ENCODE measurements at places on chromosomes 7 and 10. TPM values are rescaled to one million over a fixed set of nuclear protein-coding genes. Genes with fewer than 3 reads are reported as not detected.

IKZF1 gene
- polyA plus RNA-seq: 1.3 TPM

DCLRE1A gene
- 17.9 TPM for polyA plus RNA-seq

DNA sequence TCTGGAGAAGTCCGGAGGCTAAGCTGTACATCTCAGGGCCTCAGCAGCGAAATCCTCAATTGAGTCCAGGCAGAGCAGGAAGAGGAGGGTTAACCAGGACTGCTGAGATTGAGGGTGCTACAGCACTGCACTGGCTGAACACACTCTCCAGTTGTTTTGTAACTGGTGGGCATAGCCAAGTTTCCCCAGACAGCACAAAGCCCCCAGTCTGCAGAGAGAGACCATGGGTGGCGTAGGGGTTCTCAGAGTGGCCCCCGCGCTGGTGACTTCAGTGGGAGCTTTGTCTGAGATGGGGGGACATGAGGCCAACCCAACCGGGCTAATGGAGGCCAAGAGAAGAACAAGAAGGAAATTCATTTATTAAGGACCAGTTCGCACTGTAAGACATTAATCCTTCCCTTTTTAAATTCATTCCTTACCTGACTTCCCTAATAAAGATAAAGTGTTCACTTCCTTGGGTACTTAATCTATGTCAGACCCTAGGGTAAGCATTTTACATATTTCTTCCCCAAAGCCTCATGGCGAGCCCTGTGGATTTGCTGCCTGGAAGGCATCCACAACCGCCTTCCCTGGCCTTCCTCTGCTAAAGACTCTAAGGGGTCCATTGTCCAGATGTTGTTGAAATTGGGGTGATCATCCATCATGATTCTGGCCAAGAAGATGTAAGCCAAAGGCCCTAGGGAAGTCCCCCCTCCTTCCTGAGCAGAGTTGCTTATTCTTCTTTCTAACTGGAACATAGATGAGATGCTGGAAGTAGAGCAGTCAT, 121.4 kb upstream of the CHST15 start:
- DNase-seq: no peak

URGCP gene
- polyA plus RNA-seq: 39.2 TPM

- peak; percentile 66 for DNase-seq
These were observed 276.9 kb upstream of the NEBL start for GRCh38 chr10:21173802-21174714.

PPP1R3C gene
- 37.3 TPM for polyA plus RNA-seq

GRCh38 chr7:15839416-15840100, 153.1 kb upstream of the MEOX2 start:
- DNase-seq: peak; percentile 47

DNA sequence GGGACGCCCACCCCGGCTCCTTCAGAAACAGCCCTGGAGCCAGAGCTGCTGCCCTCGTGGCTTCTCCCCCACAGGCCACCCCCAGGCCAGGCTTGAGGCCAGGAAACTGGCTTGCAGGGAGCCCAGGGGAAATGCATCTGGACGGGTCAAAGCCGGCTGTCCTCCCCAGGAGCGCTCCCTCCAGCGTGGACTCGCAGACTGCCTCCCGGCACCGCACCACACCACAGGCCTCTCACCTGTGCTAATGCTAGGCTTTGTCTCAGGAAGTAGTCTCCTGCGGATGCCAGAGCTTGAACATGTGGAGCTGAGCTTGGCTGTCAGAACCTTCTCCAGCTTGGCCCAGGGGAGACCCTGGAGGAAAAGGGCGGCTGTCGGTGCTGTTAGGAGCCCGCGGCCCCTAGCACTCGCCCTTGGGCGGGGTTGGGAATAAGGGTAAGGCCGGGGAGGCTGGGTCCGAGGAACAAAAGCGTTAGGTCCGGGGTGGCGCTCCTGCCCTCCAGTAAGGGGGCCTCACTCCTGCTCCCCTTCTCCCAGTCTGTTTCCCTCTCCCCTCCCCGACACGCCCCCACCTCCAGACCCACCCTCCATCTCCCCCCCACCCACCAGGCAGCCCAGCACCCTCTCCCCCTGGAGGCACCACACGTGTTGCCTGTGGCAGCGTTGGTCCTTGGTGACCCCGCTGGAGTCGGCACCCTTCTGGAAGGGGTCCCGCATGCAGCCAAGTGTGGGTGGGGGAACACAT, 21.6 kb upstream of the DRGX start:
- DNase-seq: no peak

LSM8 gene
- 73.7 TPM for polyA plus RNA-seq

CYP26A1 gene
- not detected for polyA plus RNA-seq

MPP7 gene
- polyA plus RNA-seq: 8.8 TPM

DNA sequence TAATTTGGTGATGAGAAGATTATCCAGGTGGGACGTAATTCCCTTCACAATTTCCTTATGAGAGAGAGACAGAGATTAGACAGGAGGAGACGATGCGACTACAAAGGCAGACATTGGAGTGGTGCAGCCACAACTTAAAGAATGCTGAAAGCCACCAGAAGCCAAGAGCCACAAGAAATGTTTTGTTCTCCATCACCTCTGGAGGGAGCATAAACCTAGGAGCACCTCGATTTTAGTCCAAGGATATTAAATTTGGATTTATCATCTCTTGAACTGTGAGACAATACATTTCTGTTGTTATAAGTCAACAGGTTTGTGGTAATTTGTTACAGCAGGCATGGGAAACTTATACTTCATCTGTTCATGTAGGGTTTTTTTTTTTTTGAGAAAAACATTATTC, 418.9 kb downstream of the DGKB start:
- DNase-seq: no peak

GRCh38 chr7:116390363-116390762, 109.2 kb upstream of the CAV2 start:
- no peak for DNase-seq

- DNase-seq: no peak
These were observed 27.5 kb downstream of the VWA2 start for GRCh38 chr10:114266521-114266920.

- DNase-seq: no peak
These were observed 127.1 kb upstream of the VIPR2 start for GRCh38 chr7:159271781-159272180.

- peak; percentile 57 for DNase-seq
These were observed 90.9 kb upstream of the SMNDC1 start for GRCh38 chr10:110395350-110396283.

DNA sequence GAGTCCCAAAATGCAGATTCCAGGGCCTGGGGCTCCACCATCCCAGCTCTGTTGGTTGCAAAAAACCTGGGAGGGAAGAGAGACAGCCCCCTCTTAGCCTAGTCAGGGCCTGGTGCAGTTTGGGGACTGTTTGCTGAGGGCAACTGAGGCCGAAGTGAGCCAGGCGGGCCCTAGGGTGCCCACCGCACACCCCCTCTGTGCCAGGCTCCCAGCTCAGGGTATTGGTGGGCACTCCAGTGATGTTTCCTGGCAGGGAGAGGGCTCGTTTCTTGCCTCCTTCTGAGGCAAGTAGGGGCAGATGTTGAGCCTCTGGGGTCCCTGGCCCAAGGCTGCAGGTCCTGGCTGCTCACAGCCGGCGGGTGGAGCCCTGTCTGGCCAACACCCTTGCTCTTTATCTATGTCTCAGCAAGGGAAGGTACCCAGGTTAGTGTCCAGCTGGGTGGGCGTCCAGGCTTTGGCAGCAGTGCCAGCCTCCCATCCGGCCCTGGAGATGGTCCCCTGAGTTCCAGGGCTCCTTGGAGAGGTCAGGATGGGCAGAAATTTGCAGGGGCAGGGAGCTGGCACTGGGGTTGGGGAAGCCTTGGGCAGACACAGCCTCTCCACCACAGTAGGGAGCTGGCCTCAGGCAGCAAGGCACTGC, 37.8 kb downstream of the KCTD7 start:
- no peak for DNase-seq

- DNase-seq: peak; percentile 12
These were observed 1226.7 kb upstream of the LRRN3 start for GRCh38 chr7:109864230-109864629.

PLPP4 gene
- polyA plus RNA-seq: 4.6 TPM

DNA sequence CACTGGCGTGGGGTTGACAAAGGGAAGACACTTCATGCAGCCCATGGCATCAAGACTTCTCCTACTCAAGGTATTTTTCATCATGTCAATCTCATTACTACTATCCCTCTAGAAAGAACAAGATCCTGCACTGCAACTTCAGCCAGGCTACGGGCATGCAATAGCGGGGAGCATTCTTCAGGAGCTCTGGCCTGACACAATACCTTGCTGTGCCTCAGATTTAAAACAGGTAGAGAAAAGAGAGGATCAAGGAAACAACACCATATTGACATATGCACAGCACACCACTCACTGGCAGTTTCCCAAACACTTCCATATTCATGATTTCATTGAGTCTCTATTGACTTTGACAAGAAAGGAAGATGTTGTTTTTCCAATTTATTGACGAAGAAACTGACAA, 51.5 kb downstream of the DOCK4 start:
- DNase-seq: no peak

DNA sequence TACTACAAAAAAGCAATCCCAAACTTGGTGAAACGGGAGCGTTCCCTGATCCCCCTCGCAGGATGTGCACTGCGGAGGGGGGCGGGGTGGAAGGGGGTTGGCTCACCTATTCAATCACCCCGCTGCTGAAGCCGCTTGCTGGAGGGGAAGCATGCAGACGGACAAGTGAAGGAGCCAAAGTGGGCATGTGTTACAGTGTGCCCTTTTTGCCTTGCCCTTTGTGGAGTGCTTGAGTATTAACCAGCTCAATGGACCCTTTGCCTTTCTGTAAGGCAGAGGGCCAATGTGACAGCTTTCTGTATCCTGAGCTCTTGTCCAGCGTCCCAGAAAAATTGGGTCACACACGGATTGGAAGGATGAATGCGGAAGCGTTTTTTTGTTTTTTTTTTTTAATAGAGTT, 348.9 kb upstream of the NPSR1 start:
- DNase-seq: no peak

GRCh38 chr7:68980011-68980410, 618.3 kb upstream of the AUTS2 start:
- DNase-seq: no peak

DNA sequence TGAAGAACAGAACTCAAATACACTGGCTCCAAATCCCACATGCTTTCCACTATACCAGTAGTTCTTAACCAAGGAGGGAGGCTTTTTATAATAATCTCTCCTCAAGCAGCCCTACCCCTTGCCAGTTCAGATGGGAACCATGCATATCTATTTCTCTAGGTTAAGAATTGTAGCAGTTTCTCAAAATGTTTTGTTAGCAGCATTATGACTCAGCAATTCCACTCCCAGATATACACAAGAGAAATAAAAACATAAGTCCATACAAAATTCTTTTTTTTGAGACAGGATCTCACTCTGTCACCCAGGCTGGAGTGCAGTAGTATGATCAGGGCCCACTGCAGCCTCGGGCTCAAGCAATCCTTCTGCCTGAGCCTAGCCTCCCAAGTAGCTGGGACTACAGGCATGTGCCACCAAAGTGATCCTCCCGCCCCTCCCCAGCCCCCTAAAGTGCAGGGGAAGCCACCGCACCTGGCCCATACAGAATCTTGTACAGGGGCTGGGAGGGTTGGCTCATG, 18.1 kb downstream of the YWHAG start:
- no peak for DNase-seq

ITPRID1 gene
- not detected for polyA plus RNA-seq

DNA sequence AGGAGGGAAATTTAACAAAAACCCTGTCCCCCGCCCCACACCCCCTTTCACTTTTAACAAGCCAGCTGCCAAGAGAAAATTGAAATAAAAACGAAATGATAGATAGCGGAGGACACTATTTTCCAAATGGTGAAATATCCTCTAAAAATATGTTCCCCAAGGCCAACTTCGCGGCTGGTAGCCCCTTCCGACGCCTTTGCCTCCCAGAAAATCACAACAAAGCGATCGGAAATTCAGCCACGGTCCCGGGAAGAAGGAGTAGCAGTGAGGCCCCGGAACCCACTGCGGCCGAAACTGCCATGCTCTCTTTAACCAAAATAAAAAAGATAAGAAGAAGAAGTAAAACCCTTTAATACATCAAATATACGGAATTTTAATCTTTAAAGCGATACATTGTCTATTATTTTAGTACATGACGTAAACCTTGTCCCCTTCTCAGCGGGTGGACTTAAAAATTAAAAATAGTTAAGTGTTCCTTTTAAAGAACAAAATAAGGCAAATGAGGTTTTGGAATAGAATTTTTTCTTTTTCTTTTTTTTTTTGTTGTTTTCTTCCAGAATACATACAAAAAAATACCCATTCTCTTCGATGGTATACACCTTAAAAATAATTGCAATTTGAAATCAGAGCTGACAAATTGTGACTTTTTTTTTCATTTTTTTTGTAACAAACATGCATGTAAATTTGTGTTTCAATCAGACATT, 3.9 kb downstream of the ZNF503 start:
- DNase-seq: peak; percentile 38

KAZALD1 gene
- polyA plus RNA-seq: 8.2 TPM

CRTAC1 gene
- 24.7 TPM for polyA plus RNA-seq

TCTN3 gene
- 76.9 TPM for polyA plus RNA-seq

- DNase-seq: no peak
These were observed 90.2 kb downstream of the ZFAND4 start for GRCh38 chr10:45582386-45582781.

- DNase-seq: no peak
These were observed 2.4 kb downstream of the TRPV6 start for GRCh38 chr7:142883145-142883544.

DNA sequence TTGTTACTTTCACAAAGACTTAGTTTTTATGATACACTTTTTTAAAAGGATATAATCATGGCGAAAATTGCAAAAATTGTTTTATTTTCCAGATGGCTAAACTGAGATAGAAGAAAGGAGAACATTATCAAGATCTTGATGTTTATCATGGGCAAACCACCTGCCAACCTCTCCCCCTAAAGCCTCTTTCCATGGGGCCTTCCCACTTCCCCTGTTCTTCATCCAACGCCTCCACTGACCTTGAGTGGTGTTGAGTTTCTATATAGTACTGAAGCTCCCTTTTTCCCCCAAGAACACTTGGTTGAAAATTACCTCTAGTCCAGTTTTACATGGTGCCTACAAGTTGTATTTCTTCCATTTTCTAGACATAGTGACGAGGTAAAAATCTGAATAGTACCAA, 5.0 kb downstream of the CREB3L2 start:
- DNase-seq: no peak

- peak; percentile 32 for DNase-seq
These were observed 105.7 kb downstream of the ST8SIA6 start for GRCh38 chr10:17348501-17349349.

GRCh38 chr10:1074748-1075308, 18.6 kb downstream of the WDR37 start:
- DNase-seq: no peak

DNA sequence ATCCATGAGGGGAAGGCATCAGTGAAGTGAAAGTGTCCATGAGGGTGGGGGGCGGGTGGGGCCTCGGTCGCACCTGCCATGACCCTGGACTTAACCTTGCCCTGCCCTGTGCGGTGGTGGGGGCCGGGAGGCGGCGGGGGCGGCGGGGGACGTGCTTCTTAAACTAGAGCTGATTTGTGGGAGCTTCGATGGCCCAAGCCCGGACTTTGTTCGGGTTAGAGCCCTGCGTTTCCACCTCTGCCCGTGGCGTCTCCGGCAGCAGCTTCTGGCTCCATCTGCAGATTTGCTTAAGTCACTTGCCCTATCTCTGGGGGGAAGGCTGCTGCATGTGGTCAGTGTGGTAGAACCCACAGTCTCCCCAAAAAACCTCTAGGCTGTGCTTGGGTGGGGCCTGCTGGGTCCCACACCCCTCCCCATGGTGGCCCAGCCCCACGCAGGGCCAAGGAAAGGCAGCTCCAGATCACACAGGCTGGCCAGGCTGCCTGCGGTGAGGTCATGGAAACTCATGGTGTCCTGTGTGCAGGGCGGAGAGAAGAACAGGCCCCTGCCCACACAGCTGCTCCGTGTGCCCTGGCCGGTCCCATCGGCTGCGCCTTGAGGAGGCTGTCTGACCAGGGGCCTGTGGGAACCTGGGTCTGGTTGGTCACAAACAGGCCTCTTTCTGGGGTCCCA, 93.2 kb downstream of the INPP5A start:
- no peak for DNase-seq

SBDS gene
- 116 TPM for polyA plus RNA-seq

HOXA13 gene
- polyA plus RNA-seq: not detected
